ENCODE measurements at places on chromosomes 5 and 9.

DNA sequence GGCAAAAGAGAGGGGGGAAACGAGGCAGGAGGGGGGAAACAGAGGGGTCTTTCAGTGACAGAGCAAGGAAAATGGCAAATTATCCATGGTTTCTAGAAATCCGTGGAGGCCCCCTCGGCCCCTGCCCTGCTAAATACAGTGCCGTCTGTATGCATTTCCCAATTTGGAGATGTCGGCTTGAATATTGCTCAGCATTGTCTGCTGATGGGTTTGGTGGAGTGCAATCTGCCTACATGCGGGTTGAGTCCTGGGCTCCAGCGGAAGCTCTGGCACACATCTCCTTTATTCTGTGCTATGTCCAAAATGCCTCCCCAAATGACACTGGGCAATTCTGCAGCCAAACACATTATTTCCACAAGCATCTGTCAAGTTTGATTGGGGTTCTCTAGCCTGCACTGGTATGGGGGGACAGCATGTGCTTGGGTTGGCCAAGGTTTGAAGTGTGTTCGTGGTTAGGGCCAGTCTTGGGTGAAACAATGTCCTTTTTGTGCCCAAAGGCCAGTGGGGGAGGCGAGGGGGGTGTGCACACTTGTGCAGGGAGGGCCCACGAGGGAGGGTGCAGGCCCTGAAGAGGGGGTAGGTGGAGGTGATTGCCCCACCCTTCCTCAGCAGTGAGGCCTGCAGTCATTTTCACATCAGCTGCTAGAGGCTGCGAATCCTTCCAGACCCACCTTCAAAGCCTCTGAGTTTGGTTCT is 6.2 kb upstream of the NEUROG1 start:
- DNase-seq = no peak

- no peak for DNase-seq
These were observed 2295.1 kb upstream of the WWC1 start for GRCh38 chr5:165996201-165996875.

- DNase-seq = no peak
These were observed 65.4 kb downstream of the PRRC1 start for GRCh38 chr5:127582773-127583370.

- no peak for DNase-seq
These were observed 157.0 kb downstream of the C9orf152 start for GRCh38 chr9:110050925-110051355.

DNA sequence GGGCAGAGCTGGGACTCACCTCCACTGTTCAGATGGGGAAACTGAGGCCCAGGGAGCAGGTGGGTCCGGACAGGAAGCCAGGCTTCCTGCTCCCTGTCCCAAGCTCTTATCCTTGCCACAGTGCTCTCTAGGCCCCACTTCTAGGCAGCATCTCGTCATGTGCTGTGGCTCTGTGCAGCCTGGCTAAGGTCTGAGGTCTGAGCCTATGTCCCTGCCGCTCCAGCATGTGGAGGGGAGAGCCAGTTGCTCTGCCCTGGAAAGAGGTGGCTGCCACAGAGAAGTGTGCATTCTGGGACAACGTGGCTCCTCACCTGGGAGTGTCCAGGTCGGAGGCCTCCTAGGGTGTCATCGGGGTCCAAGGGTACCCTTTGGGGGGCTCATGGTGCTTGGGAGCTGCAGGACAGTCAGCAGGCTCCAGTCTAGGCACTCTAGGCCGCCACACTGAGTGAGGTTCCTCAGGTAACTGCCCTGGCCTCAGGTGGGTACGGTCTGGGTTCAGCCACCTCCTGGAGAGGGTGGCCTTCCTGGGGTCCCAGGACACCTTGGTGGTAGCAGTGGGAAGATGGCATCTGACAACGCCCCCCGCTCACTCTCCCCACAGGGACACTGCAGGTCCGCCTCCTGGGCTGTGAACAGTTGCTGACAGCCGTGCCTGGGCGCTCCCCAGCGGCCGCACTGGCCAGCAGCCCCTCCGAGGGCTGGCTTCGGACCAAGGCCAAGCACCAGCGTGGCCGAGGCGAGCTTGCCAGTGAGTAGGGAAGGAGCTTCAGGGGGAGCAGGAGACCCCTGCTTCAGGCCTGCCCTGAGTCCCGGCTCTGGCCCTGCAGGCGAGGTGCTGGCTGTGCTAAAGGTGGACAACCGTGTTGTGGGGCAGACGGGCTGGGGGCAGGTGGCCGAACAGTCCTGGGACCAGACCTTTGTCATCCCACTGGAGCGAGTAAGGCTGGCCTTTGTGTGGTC is 10.4 kb downstream of the PKN3 start:
- no peak for DNase-seq

GRCh38 chr5:8458038-8458383 is 589.1 kb downstream of the MTRR start:
- no peak for DNase-seq

DNA sequence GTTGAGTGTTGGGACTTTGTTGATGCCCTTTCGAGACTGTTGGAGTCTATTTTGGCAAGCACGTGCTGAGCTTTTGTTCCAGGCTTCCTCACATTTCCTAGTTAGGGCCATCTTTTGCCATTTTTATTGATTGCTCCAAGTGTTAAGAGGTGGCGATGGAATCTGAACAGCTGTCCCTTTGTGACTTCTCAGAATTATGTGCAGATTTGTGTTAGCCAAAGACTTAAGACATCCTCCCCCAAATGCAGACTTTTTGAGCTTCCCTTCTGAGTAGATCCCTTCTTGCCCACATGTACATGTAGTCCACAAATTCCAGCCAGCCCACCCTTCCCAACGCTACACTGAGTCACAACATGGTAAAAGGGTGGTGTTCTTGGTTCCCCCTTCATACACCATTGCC is 59.2 kb downstream of the SPIN1 start:
- DNase-seq = no peak

- DNase-seq = no peak
These were observed 162.7 kb upstream of the MRPS30 start for GRCh38 chr5:44646016-44646415.

DNA sequence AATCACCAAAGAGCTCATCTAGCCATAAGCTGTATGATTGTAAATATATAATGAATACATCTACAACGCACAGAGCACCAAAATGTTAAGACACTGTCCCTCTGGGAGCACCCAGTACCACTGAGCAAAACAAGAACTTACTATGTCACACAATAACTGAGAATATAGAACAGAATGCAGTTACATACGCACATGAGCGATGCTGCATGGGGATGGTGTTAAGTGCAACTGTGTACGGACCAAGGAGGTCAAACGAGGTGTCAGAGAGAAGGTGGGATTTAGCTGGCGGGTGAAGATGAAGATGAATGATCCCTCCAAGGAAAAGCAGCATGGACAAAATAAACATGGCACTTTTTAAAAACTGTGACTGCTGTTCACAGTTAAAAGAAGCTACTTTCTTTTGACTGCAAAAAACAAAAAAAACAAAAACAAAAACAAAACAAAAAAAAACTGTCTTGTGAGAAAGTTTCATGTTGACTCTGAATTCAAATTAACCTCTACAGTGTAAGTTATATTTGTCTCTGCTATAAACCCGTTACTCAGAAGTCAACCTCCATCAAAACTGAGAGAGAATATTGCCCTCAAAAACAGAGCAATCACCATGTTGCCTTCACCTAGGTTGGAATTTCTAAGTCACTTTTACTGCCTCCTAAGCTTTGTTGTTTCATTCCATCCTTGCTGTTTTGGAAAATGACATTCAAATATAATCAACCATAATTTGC is 169.6 kb upstream of the GNA14 start:
- no peak for DNase-seq

DNA sequence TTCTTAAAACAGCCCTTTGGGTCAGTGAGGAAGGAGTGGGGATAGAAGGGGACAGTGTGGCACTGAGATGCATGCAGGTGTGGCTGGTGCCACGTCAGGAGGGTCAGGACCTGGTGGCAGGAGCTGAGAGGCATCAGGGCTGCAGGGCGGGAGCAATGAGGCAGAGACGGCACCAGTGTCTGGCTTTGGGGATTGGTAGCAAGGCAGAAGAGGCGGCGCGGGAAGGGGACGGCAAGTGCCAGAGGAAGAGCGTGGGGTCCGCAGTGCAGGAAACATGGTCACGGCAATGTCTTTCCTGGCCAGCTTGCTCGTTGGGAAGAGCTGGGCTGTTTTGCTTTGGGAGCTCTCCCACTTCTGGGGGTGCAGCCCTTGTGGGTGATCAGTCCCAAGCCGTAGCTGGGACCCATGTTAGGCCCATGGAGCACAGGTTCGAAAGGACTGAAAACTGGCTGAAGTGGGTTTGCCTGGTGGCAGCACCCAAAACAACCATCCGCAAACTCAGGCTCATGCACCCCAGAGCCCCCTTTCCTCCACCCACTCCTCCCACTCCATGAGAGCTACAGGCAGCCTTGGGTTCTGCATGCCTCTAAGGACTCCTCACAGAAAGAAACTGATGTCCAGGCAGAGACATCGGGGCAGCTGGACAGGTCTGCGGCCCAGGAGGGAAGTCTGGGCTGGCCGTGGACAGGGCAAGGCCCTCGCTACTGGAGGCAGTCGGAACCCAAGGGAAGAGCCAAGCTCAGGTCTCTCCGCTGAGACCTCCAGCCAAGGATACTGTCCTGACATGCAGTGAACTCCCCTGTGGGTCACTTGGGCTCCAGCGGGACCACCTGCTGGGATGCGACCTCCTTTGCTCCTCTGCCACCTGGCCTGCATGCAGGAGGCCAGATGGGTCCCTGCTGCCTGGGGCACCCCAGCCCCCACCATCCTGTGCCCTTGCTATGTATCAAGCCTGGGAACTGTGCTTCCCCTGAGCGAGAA is 104.4 kb downstream of the ZNF354C start:
- no peak for DNase-seq

- DNase-seq = no peak
These were observed 74.7 kb downstream of the NTRK2 start for GRCh38 chr9:84744195-84744594.

GRCh38 chr5:36152324-36153297 is 700 bp downstream of the SKP2 start:
- no peak for DNase-seq

DNA sequence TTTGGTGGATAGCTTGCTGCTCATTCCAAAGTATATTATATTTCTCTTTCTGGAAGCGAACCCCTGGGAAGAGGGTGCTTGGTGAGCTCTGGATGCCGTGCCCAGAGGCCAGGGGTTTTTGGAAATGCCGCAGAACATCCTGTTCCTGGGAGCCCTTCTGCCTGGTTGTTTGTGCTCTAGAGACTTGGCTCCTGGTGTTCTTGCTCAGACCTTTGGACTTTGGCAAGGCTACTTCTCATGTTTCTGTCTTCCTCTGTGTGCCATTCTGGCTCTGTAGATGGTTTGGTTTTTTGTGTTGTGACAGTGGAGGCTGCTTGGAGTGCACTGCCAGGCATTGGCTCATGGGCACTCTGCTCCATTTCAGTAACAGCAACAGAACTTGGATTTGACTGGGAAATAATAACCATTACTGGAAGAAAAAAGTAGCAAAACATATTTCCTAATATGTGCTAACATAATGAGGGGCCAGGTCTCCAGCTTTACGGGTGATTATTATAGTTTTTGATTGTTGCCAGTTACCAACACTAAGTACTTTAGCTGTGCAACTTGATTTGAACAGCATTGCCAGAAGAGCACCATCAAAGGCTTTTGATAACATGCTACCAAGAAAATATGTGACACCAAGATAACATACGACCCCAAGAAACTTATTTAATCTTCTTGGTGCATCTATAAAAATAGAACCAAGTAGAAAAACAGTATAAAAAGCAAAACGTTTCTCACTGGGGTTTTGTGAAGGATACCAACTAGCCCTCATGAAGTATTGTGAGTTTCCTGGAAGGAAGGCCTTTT is 94.2 kb downstream of the PCSK1 start:
- DNase-seq = no peak

- no peak for DNase-seq
These were observed 256.0 kb downstream of the TMEM167A start for GRCh38 chr5:82820961-82821845.

DNA sequence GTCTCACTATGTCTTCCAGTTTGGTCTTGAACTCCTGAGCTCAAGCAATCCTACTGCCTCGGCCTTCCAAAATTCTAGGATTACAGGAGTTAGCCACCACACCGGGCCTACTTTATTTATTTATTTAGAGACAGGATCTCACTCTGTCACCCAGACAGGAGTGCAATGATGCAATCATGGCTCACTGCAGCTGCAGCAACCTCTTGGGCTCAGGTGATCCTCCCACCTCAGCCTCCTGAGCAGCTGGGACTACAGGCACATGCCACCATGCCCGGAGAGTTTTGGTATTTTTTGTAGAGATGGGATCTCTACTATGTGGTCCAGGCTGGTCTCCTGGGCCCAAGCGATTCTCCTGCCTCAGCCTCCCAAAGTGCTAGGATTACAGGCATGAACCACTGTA is 32.8 kb downstream of the PHAX start:
- DNase-seq = no peak

DNA sequence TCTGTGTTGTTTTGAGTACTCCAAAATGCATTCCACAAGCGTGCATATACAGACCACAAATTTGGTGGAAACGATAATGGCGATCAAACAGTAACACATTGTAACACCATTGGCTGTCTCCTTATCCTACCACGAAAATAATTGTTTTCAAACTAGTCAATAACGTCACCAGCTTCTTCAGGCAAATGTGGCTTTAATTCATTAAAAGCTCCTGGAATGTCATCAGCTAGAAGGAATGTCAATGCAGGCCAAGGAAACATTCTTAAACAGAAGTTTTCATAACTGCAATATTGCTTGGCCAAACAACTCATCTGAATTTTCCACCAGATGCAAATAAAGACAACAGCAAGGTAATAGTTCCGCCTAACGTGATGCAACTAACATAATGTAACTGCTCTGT is 71.6 kb upstream of the XPA start:
- DNase-seq = no peak

DNA sequence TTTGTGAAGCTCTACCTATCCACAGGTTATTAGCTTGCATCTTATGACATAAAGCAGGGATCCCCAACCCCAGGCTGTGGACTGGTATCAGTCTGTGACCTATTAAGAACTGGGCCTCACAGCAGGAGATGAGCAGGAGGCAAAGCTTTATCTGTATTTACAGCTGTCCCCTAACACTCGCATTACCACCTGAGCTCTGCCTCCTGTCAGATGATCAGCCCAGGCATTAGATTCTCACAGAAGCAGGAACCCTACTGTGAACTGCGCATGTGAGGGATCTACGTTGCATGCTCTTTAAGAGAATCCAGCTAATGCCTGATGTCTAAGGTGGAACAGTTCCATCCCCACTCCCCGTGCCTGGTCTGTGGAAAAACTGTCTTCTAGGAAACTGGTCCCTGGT is 19.7 kb downstream of the FBXW11 start:
- DNase-seq = no peak

GRCh38 chr9:99399474-99399873 is 177.4 kb downstream of the SEC61B start:
- DNase-seq = no peak

GRCh38 chr5:2376486-2376885 is 375.0 kb downstream of the IRX2 start:
- DNase-seq = no peak

- no peak for DNase-seq
These were observed 730.0 kb downstream of the MAT2B start for GRCh38 chr5:164235300-164235891.

DNA sequence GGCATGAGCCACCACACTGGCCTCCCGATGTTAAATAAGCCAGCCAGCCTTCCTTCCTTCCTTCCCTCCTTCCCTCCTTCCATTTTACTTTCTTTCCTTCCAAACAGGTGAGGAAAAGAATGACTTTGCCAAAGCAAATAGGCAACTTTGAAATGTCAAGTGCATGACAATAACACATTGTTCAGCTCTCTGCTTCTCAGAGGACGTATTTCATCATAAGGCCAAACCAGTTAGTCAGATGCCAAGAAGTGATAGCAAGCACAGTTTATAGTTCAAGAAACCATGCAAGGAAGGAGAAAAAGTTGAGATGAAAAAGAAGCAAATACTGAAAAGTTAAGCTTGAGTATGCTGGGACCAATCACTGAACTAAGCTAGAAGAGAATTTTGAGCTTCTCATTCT is 29.5 kb downstream of the POU4F3 start:
- no peak for DNase-seq
